ENCODE measurements at places on chromosomes 2 and 18.
A peak's percentile ranks its signal among the peaks of the same experiment; 100 is the strongest.

DNA sequence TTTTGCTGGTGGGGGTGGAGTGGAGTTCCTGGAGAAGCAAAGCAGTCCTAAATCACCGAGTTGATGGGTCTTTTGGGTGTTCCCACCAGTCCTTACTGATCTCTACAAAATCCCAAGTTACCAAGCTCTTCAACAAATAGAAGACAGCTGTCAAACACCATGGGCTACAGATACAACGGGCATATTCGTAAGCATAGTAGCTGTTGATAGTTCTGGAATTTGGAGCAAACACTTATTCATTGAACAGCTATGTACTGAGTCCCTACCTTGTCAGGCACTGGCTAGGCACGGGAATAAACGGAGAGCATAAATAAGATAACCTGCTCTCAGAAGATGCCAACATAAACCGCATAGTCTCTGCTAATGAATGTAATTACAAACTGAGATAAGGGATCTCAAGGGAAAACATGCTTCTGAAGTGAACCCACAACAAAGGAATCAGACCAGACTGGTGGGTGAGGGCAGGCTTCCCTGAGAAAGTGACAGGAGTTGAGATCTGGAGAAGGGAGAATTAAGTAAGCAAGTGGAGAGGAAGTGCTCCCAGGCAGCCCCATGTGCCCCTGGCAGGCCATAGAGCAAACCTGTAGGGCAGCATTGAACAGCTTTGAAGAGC, 947 bp upstream of the ANKRD44 start:
- no peak for DNase-seq

DNA sequence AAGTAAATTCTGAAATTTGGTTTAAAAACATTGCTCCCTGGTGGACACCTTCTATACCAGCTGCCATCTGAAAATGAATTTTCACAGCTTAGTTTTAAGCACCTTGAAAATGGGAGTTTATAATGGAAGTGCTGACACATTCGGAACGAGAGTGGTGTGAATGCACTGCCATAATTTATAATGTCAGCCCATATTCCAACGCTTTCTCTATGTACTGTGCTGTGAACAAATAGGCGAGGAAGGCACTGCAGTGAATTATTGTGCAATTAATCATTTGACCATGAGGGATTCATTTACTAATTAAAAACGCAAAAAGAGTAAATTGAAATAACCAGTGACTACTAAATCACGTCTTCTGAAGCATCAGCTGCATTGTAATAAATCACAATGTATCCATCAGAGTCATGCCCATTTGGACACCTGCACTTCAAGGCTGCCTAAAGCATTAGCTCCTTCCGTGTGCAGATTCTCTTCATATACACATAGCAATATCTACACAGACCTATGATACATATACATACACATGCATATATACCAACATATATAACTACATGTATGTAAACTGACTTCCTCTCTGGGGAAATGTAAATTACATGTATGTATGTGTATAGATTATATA, 699.8 kb downstream of the GALR1 start:
- no peak for DNase-seq

DNA sequence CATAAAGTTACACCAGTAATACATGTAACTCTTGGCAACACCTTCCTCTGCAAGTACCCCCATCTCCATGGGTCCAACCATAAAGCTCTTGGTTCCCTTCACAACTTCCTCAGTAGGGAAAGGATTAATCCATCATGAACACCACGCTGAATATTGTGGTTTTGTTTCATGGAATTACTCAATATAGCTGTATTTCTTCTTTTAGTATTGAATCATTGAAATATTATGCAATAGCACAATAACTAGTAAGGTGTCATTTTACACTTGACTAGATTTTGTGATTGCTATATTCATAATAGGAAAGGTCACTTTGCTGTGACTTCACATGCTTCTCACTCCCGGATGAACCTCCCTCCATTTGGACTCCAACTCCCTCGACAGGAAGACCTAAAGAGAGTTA, 29.7 kb upstream of the PID1 start:
- DNase-seq = no peak

- DNase-seq = no peak
These were observed 66.4 kb downstream of the KCNG2 start for GRCh38 chr18:79864006-79864725.

GRCh38 chr18:61856678-61857077, 36.1 kb downstream of the RNF152 start:
- no peak for DNase-seq

DNA sequence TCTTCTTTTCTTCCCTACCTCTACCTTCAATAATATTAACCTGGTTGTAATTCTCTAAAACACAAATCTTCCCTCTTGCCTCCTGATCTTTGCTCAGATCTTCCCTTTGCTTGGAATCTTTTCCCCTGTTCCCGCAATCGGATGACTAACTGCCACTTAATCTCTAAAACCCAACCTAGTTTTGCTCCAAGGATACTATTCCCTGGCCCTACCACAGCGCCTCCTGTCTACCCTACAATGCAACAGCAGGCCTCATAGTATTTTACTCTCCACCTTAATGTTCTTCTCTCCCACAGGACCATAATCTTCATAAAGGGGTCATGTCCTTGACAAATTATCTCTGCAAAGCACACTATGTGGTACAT, 246.8 kb upstream of the TNP1 start:
- no peak for DNase-seq

DNA sequence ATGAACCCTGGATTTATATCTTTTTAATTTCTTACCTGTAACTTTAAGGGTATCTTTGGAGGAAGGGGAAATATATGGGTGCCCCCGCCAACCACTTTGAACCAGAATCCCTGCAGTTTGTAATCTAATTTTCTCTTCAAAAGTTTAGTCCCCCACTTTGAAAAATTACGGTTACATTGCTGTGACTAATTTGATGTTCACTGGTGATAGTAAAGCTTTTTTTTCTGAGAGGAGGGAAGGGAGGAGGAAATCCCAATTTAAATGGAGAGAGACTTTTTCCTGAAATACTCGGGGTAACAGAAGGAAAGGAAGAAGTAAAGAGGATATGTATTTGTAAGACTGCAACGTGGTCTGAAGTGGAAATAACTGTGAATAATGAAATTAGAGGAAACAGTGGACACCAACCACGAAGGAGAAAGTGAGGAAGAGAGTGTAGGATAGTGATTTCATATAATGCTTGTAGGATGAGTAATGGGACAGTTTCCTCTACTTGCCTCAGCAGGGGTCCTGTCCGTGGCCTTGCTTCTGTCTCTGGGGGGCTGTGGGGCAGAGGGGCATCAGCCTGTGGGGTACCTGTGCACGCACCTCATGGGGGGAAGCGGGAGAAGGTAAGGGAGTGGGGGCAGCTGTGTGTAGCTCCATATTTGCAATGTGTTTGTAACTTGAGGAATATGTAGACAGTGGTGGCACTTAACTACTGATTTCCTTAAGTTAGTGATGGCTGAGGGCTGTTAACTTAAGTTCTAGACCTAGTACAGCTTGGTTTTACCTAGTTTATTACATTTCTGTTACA, 161.1 kb downstream of the LTBP1 start:
- peak; percentile 2 for DNase-seq

DNA sequence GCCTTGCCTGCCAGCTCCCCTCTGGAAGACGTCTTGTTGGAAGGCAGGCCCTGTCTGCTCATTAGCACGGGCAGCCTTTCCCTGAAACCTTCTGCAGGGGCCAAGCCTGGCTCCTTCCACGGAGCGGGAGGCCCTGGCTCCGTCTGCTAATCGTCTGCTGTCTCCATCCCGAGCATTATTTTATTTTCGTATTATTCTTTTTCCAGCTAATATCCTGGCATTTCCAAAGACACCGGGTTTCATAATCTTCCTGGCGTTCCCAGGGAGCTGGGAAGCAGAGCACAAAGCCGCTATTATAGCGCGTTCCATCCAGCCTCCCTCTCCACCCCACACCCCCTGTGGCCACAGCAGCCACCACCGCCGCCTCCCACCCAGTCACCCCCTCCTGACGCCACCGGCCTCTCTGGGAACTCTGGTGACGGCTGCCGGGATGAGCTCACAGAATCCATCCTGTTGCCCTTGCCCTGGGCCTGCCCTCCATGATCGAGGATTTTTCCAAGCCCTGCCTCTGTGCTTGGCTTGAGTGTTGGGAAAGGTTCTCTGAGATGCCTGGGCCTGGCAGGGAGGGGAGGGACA, 125.5 kb downstream of the DYSF start:
- DNase-seq = no peak

DNA sequence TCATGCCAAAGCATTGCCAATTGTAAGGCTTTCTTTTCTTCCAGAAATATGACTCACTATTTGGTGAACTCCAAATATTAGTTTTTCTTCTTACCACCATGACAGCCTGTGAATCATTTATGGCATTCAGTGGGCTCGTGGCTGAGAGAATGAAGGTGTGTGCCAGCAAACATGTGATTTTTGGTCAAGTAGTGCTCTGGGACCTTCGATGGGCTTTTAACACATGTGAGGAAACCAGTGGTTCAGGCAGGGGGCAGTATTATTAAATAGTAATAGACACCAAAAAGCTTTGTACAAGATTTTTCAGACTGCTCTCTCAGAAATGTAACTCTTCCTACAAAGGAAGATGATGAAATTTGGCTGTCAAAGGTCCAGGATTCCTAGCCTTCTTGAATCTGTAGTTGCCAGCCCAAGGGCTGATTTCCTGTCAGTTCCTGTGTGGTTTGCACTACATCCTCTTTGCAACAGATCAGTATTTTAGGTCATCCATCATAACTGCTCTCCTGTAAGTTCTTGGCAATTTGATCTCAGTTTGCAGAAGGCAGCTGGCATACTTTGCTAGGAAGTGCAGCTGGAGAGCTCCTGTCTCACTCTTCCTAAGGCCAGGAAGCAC, 64.3 kb downstream of the BABAM2 start:
- DNase-seq = no peak

GRCh38 chr2:138432971-138433370, 68.6 kb upstream of the SPOPL start:
- DNase-seq = no peak

GRCh38 chr2:79355569-79355968, 157.3 kb upstream of the CTNNA2 start:
- no peak for DNase-seq

DNA sequence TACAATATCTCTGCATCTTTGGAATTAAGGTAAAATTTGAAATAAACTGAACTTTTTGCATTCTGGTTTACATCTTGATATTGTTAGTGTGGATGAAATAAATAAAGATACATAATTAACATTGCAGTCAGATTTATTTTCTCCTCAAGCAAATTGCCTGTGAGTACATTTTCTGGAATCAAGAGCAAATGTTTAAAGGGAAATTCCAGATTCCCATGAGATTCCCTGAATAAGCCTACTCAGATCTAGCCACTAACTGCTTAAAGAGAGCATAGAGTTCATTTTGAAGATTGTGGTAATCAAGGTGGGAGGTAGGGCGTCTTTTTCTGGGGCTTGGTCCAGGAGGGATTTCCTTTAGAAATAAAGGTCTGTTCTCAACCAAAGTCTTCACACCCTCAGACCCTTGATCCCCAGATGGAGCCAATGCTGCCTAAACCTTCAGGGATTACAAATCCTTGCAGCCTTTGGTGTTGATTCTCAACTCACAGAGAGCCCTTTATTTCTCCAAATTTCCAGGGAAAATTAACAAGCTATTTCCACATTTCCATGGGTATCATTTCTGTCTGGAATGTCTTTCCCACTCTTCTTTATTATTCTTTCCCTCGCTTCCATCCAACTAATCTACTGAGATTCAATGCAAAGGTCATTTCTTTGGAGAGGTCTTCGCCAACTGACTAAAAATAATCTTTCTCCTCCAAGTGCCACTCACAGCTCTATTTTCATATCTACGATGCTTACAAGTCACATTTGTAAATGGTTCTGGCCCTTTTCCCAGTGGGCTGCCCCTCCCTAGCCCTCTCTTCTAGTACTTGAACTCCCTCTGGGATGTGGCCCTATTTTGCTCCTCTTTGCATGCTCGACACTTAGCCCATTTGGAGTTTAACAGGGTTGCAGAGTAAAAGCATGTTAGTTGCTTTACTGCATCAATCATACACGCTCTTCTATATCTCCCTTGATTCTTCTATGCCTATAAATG, 79.8 kb upstream of the SPATS2L start:
- no peak for DNase-seq

DNA sequence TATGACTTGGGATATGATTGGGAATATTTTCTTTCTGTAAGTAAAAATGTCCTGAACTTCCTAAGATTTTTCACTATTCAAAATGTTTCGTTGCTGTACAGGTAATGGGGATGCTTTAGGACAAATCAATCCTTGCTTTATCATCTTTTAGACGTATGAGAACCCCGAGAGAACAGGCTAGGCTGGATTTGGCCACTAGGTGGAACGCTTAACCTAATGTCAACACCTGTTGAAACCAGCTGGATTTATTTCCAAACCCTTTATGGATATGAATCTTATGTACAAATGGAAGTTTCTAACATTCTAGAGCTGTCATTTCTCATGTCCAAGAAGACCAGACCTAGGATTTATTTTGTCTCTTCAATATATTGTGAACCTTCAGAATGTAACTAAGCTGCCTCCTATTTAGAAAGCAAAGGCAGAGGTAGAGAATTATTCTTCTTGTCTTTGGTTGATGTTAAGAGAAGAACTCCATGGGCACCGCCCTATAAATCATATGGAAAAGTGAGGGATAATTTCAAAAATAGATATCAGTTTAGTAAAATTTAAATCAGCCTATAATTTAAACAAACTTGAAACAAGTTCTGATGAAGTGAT, 96.7 kb downstream of the PMAIP1 start:
- no peak for DNase-seq

DNA sequence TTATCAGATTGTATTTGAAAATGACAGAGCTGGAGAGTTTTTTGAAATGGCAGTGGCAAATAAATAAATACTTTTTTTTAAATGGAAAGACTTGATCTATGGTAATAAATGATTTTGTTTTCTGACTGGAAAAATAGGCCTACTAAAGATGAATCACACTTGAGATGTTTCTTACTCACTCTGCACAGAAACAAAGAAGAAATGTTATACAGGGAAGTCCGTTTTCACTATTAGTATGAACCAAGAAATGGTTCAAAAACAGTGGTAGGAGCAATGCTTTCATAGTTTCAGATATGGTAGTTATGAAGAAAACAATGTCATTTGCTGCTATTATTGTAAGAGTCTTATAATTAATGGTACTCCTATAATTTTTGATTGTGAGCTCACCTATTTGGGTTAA, 30.9 kb downstream of the CD28 start:
- no peak for DNase-seq

GRCh38 chr2:12340164-12340563, 376.6 kb upstream of the TRIB2 start:
- no peak for DNase-seq

- DNase-seq = no peak
These were observed 2.9 kb upstream of the EN1 start for GRCh38 chr2:118850168-118850900.

- DNase-seq = no peak
These were observed 4.9 kb downstream of the TM4SF20 start for GRCh38 chr2:227374158-227374557.

DNA sequence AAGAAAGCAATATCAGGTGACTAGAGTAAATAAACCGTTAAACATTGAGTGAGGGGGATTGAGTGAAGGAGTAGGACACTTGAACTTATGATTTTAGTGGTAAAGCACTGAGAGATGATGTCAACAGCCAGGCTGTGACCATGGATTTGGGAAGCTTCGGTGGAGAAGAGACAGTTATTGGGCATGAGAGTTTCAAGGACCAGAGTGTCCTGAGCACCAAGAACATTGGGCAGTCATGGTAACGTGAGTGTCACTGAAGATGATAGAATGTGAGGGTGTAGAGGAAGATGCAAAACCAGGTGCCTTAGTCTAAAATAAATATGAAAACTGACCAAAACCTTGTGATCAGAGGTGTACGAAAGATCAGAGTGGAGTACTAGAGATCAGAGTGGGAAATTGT, 248.1 kb downstream of the ASXL3 start:
- DNase-seq = no peak

GRCh38 chr2:190720691-190721090, 71.8 kb downstream of the NAB1 start:
- no peak for DNase-seq

- no peak for DNase-seq
These were observed 164.7 kb downstream of the GRB14 start for GRCh38 chr2:164456619-164457018.

Data from upper lobe of left lung (tissue), 6 donors.